ENCODE measurements at places on chromosomes 2 and 18.

- no peak for DNase-seq
Measured at GRCh38 chr2:222613715-222614331, 42.1 kb downstream of the FARSB start.

DNA sequence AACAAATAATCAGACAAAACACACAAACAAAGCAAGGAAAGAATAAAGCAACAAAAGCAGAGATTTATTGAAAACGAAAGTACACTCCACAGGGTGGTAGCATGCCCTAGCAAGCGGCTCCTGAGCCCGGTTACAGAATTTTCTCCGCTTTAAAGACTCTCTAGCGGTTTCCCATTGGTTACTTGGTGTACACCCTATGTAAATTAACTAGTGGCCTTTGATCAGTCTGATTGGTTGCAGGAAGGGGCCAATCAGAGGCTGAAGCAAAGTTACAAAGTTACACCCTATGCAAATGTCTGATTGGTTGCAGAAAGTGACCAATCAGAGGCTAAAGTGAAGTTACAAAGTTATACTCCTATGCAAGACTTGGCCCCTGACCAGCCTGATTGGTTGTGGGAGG lies 242.9 kb downstream of the LDLRAD4 start:
- DNase-seq, result no peak

DNA sequence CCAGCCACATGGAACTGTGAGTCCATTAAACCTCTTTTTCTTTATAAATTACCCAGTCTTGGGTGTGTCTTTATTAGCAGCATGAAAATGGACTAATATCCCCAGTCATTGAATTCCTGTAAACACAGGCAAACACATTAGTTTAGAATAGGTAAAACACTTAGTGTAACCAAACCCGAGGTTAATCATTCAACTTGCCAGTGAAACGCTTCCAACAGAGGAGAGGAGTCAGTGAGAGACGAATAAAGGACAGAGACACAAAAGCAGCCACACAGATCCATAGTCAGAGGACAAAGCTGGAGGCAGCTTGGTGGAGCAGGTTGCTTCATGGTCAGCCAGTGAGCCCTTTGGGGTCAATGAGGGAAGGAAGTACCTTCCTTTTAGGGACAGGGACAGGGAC lies 348.1 kb downstream of the TGIF1 start:
- no peak for DNase-seq

DNA sequence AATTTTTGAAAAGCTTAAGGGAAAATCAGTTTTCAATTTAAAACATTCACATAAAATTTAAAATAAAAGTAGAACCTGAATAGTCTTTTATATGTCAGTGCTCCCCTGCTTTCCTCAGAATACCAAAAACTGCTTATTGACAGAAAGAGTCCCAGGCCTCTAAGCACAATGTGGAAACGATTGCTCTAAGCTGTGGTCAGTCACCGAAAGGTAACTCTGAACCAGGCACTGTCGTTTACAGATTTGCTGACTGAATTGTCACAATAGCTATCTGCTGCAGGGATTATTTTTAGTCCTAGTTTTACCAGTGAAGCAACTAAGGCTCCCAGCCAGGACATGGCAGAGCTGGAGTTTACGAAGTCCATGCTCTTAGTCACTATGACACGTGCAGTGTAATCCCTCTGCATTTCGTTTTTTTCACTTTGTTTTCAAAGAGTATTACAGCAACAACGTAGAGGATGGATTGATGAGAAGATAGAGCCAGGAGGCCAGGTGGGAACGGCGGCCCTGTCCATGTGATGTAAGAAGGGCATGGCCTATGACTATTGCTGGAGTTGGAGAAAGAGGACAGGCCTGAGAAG lies 28.1 kb upstream of the TMEM247 start:
- no peak for DNase-seq

DNA sequence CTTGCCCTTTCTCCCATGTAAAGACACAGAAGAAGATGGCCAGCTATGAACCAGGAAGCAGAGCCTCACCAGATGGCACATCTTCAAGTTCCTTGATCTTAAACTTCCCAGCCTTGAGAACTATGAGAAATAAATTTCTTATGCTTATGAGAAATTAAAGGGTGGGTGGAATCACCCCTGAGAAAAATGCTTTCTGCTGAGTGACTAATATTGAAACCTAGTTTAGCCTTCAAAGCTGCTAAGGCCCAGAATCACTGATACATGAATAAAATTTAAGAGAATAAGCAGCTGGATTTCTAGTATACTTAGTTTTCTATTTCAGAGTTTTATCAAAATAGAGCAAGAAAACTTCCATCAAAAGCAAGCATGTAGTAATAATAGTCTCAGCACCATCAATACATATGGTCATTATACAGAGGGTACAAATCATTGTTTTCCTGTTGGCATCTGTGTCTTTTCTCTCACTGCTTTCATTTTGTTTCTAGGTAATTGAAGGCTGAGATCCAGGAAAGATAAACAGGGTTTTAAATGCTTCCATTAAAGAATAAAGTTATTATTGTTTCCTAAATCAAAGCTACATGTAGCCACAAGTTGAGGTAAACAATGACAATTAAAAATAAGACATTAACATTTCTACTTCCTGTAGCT lies 53.3 kb upstream of the COL5A2 start:
- DNase-seq, result no peak

GRCh38 chr2:233112776-233113452 lies 52.8 kb downstream of the INPP5D start:
- no peak for DNase-seq
